ENCODE measurements at places on chromosomes 7 and 10.
A peak's percentile ranks its signal among the peaks of the same experiment; 100 is the strongest.

- DNase-seq = no peak
These were observed 14.3 kb downstream of the PTPRE start for GRCh38 chr10:127921075-127921752.

DNA sequence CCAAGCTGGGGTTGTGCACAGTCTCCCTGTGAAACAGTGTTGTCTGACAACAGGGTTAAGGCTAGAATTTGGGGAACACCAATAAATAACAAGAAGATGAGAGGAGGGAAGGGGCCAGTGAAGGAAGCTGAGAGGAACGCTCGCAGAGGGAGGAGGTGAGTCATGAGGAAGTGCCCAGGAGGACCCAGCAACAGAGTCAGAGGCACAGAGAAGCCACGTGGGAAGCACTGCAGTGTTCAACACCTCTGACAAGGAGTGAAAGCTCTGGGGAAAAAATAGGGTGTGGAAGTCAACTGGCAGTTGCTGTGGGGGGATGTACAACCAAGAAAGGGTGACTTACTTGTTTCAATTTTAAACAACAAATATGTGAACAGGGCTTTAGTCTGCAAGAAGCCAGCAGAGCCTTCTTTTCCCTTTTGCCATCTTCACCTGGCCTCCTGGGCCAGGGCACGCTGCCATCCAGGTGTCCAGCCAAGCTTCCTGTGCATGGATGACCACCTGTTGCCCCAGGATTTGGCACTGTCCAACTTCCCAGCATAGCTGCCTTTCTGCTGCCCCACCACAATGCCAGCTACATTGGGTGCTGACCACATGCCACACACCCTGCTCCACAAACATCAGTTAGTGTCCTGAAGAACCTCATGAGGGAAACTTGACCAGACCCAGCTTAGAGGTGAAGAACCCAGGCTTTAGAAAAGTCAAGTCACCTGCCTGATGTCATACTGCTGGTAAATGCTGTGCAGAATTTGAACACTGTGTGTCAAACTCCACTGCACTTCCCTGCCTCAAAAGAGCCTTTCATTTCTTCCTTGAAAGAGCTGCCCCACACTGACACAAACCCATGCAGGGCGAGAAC is 69.6 kb downstream of the ATXN7L1 start:
- DNase-seq = peak; percentile 11

GRCh38 chr10:126459032-126459831 is 71.0 kb upstream of the ADAM12 start:
- no peak for DNase-seq

GRCh38 chr10:11106621-11107374 is 89.1 kb downstream of the CELF2 start:
- no peak for DNase-seq

- DNase-seq = no peak
These were observed 71.2 kb upstream of the DUSP5 start for GRCh38 chr10:110426294-110427181.
